ENCODE measurements at places on chromosomes 7 and 10.

DNA sequence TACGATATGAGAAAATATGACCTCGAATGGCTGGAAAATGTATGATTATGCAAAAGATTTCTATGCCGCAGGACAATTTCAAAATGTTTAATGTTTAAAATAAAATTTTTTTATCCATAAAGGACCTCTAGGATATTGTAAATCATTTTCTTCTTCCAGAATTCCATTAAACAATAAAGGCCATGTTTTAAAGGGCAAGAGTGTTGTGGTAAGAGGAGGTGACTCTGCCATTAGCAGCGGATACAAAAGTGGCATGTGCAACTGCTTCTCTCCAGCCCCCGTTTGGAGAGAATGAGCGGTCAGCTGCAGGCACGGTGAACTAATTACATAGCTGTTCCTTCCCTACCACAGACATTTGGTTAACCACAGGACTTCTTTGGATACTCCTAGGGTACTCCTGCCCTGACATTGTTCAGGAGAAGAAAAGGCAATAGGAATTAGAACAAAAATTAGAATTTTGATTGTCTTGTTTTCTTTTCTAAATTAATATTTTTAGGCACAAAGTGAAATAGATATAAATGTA, 63.8 kb downstream of the HBP1 start:
- DNase-seq: no peak

DNA sequence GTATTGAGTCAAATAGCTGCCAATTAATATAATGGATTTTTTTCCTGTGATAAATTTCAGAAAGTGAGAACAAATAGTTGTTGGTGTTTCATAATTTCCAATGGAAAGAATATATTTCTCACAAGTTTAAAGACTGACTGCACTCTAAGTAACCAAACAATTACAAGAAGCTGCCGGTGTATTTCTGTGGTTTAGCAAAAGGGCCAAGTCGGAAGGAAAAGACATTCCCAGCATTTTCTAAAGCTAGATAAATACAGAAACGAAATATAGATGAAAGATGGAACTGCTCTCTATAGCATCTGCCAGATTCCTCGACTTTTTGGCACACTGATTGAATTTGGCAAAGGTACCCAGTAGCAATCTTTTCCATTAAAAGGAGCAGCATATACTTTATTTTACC, 92.7 kb upstream of the MKX start:
- DNase-seq: no peak

DNA sequence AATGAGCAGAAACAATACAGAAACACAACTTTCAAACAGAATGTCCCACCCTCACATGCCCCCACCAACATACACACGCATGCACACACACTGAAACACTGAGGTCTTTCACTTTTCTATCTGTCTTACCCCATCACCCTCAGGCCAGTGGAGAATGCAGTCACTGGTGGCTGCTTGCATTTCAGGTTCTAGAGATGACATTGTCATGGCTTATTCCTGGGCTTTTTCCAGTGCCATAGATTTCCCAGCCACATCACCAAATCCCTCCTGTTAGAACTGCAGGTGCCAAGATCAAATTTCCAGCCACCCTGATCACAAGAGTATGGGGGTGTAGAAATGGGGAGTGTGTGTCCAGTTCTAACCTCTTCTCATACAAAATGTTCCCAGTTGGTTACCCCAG, 68.4 kb downstream of the CACNA2D1 start:
- DNase-seq: no peak

GRCh38 chr7:117705630-117706029, 167.6 kb downstream of the CTTNBP2 start:
- no peak for DNase-seq

GRCh38 chr7:140517546-140518369, 38.5 kb upstream of the MKRN1 start:
- no peak for DNase-seq

DNA sequence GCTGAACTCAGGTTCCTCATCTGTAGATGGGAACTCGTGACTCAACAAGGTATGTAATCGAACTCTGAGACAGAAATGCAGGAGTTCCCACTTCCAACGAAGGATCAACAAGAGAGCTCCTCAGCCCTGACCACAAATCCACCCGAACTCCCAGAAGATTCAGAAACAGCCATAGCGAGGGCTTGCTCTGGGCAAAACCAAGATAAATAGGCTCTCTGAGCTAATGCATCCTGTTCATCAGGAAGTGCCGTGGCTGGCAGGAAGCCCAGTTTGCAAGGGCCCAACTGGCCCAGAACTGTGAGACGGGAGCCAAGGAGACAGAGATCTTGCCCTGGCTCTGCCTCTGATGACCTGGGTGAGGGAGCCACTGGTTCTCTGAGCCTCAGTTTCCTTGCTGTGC, 141.7 kb upstream of the PFKP start:
- DNase-seq: no peak

- no peak for DNase-seq
These were observed 191.5 kb downstream of the MGMT start for GRCh38 chr10:129658376-129659072.

DNA sequence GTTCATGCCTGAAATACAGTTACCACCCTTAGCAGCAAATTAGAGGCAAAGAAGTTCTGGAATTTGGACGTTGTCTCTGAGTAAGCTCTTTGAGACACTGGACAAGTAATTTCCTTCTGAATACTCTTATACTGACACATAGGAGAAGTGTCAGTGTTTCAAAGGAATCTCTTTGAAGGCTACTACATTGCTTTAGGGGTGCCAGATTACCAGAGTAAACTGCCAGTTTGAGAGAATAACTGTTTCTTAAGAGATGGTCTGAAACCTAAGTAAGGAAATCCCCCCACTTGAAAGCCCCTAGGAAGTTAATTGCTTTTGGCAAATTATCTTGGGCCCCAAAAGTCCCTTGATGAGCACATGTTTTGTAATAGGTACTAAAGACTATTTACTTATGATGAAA, 3.4 kb downstream of the FAS start:
- no peak for DNase-seq

DNA sequence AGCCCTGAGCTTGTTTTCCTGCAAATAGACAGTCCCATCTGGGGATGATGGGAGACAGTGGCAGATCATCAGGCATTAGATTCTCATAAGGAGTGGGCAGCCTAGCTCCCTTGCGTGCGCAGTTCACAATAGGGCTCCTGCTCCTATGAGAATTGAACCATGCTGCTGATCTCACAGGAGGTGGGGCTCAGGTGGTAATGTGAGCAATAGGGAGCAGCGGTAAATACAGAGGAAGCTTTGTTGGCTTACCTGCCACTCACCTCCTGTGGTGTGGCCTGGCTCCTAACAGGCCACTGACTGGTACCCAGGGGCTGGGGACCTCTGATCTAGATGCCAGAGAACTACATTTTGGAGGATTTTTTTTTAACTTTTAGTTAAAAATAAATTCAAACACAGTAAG, 434.8 kb upstream of the MKI67 start:
- no peak for DNase-seq

All from stimulated activated CD4-positive, alpha-beta T cell treated with anti-CD3 and anti-CD28 coated beads, Interleukin-1b, Interleukin-23, amount 100 ng/mL, for 1 hour (primary cell).